Tibial nerve (tissue), 4 donors: ENCODE measurements at places on chromosomes 2 and 18. TPM values are rescaled to one million over a fixed set of nuclear protein-coding genes. Genes with fewer than 3 reads are reported as not detected.

BARD1 gene
- total RNA-seq = 11.1 TPM

- no peak for DNase-seq
These were observed 24.5 kb downstream of the PRKD3 start for GRCh38 chr2:37300146-37300545.

RFX8 gene
- 6.9 TPM for total RNA-seq

DNA sequence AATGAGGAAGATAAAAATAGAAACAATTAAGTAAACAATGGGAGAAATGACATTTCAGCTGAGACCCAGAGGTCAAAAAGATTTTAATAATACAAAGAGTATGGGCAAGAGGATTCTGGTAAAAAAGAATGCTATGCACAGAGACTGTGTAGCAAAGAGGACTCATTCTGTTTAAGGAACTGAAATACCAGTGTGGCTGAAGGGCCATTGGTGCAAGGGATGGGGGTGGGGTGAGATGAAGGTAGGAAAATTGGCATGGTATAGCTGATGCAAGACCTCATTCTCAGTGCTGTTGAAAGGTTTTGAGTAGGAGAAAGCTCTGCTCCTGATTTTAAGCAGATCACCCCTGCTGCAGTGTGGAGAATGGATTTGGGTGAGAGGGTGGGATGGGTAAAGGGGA is 10.8 kb downstream of the GALNT1 start:
- no peak for DNase-seq

GRCh38 chr2:238693337-238694093 is 154.4 kb upstream of the TWIST2 start:
- no peak for DNase-seq

DNA sequence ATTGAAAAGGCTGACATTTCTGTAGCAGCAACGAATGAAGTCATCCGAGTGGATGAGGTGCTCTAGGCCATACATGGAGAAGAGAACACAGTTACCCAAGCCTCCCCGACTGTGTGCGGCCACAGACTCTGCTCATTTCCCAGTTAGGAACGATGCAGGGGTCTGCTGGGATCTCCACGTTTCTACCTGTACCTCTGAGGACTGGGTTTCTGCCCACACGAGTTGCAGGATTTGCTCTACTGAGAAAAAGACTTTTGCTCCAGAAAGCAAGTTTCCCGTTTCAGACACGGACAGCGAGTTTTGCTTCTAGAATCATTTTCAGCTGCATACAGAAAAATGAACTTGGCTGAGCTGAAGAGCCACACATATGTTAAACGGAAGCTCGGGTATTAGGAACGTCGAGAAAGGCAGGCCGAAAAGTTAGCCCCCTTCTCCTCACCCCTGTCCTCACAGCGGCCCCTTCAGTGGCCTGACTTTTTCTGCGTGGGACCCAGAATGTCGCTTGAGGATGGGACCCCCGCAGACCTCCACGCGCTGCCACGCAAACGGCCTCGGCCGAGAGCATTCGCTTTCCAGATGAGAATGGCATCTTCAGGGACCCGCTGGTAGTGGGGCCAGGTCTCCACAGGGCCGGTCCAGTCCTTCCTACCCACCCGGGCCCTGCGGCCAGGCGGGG is 582 bp upstream of the RAB31 start:
- no peak for DNase-seq

GRCh38 chr2:85269959-85270358 is 57.8 kb downstream of the TGOLN2 start:
- no peak for DNase-seq

- no peak for DNase-seq
These were observed 47.2 kb downstream of the ZAP70 start for GRCh38 chr2:97760480-97761049.

- DNase-seq = no peak
These were observed 319.8 kb upstream of the HNRNPA3 start for GRCh38 chr2:176892676-176893226.

- no peak for DNase-seq
These were observed 430.0 kb upstream of the FAM98A start for GRCh38 chr2:34029073-34029472.

GRCh38 chr18:48922801-48923730 is 27.7 kb downstream of the SMAD7 start:
- DNase-seq = peak; percentile 43

DES gene
- total RNA-seq = 20.8 TPM

IHH gene
- not detected for total RNA-seq

ARL6IP6 gene
- 17.5 TPM for total RNA-seq

DNA sequence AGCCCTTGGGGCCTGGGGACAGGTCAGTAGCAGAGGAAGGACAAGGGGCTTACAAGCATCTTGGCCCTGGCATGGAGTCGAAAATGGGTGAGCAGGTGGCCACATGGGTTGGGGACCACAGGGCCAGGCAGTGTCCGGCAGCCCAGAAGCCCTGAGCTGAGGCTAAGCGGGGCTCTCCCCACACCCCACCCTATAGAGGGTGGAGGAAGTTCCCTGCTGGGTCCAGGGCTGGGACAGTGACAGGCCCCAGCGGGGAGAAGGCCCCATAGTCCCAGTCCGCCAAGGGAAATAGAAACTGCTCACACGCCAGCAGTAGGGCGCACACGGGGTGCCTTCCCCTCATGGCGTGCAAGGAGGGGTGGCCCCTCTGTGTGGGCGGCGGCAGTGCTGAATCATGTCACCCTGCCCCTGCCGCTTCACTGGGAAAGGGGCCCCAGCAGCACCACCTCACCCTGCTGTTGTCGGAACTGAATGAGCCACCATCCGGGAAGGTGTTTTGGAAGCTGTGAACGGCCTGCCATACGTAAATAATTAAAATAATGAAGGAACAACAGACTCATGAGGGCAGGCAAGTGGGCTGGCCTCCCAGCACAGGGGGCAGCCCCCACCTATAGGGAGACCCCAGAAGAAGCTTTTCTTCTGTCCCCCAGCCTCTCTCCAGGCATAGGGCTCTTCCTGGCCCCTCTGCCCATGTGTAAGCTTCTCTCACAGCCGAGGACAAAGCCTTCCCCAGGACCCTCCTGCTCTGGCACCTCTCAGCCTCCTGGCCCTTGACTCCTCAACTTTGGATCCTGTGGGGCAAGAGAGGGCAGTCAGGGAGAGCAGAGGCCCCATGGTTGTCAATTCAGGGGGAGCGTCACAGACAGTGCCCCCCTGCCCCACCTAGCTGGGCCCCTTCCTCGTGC is 12.7 kb upstream of the DUSP2 start:
- no peak for DNase-seq

GRCh38 chr2:136207030-136207623 is 89.2 kb upstream of the CXCR4 start:
- peak; percentile 11 for DNase-seq

TAF4B gene
- 15.0 TPM for total RNA-seq

SERPINB11 gene
- not detected for total RNA-seq

AKAIN1 gene
- total RNA-seq = not detected

- DNase-seq = no peak
These were observed 41.2 kb downstream of the CCDC68 start for GRCh38 chr18:54918060-54918459.

DNA sequence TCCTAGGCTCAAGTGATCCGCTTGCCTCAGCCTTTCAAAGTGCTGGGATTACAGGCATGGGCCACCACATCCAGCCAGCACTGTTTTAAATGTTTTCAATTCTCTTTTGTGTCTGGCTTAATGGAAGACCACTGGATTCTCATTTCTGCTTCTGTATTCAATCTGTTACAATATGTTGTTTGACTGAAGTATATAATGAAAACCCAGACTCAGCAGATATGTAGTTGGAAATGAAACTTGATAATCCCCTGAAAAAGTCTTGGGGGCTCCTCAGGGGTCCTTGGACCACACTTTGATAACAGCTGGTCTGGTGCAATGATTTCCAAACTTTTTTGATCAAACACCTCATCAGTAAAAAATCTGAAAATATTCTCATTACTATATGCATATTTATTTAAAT is 132.7 kb downstream of the ATAD2B start:
- DNase-seq = no peak

RASGRP3 gene
- 2.4 TPM for total RNA-seq

- no peak for DNase-seq
These were observed 66.1 kb downstream of the COLEC12 start for GRCh38 chr18:434410-434809.

STEAP3 gene
- total RNA-seq = 19.8 TPM

- no peak for DNase-seq
These were observed 223.8 kb upstream of the SYT4 start for GRCh38 chr18:43501099-43501498.

COL3A1 gene
- 205 TPM for total RNA-seq
